COLO829 (cell line): ENCODE measurements at places on chromosomes 3 and 15.

DNA sequence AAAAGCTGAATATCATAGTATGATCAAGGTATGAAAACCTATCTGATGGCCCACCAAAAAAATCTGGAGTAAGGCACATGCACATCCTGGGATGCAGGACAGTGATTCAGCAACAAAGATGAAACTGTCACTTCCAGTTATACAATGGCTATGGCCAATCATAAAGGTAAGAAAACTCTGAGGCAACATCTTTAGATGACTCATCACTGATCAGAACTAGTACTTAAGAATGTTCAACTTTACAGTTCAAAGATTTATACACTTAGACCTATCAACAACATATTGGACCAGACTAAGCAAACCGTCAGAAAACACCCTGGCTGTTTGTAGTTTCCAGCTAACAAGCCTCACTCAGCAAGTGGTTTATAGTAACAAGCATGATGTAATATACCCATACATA is 21.3 kb upstream of the PLCH1 start:
- DNase-seq, result no peak

- no peak for DNase-seq
Measured at GRCh38 chr3:172626021-172626640, 84.7 kb downstream of the NCEH1 start.

- no peak for DNase-seq
Measured at GRCh38 chr15:39207532-39208115, 373.3 kb upstream of the THBS1 start.

- DNase-seq, result peak; percentile 87
Measured at GRCh38 chr3:170584585-170585007, 1.3 kb downstream of the SLC7A14 start.

DNA sequence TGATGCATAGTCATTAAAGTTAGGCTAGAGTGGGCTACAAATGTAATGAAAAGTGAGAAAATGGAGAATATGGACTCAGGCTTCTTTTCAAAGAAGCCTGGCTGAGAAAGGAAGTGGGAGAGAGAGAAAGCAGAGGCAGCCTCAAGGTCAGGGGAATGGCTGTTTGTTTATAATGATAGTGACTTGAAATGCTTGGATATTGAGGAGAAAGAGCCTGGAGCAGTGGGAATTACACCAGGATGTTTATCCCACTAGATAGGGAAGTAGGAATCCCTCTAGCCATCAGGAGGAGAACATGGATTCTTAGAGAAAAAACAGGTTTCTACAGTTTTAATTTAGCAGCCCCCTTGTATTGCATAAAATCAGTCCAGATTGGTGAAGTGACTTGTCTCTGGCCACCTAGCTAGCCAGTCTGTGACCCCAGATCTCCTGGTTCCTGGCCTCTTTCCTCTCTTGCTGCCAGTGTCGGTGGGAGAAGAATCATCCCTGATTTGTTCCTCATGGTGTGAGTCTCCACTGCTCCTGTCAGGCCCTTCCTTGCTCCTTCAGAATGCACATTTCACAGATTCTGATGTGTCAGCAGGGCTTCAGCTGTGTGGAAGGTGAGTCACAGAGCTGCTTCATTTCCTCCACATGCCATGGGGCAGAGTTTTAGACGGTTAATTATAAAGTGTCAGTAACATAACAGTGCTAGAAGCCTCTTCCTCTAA is 32.9 kb downstream of the SEMA6D start:
- DNase-seq, result peak; percentile 6

DNA sequence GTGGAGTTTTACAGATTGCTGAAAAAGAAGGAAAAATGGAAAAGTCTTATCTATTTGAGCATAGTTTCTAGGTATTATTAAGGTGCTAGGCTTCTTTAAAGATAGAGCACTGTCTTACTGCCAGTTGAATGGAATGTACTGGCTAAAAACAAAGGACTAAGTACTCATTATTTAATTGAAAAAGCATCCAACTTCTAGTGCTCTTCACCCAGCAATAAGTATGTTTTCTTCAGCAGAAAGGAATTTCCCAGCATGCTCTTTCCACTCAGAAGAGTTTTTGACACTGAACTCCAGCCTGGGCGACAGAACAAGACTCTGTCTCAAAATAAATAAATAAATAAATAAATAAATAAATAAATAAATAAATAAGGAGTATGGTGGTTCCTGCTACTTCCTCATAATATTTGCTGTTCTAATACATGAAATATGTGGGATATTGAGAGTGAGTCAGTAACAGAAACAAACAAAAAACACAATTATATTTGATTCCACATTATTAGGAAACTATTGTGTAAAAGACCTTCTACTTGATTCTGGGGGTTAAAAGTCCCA is 70.6 kb downstream of the ATP13A4 start:
- DNase-seq, result no peak

DNA sequence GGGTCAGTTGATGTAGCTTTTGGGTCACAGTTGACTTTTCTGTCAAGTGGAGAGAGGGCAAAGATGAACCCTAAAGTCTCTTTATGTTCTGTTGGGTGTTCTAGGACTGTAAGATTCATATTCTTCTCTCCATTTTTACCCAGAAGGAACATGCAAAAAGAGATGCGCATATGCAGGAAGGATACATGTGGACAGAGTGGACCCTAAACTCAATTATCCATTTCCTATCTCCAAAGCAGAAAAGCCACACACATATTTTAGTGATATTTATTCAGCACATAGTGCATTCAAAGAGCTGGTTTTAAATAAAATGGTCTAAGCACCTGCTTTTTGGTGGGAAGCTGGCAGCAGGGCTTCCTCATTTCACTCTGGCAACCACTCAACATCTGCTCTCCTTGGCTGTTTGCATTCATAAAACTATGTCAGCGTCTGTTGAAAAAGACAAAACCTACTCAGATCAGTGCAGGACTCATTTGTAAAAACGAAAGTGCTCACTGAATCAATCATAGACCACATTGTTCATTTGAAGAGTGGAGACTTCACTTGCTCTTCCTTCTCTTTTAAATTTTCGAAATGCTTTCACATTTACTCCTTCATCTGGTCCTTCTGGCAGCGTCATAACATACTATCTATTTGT is 96.6 kb downstream of the SEMA6D start:
- DNase-seq, result no peak

DNA sequence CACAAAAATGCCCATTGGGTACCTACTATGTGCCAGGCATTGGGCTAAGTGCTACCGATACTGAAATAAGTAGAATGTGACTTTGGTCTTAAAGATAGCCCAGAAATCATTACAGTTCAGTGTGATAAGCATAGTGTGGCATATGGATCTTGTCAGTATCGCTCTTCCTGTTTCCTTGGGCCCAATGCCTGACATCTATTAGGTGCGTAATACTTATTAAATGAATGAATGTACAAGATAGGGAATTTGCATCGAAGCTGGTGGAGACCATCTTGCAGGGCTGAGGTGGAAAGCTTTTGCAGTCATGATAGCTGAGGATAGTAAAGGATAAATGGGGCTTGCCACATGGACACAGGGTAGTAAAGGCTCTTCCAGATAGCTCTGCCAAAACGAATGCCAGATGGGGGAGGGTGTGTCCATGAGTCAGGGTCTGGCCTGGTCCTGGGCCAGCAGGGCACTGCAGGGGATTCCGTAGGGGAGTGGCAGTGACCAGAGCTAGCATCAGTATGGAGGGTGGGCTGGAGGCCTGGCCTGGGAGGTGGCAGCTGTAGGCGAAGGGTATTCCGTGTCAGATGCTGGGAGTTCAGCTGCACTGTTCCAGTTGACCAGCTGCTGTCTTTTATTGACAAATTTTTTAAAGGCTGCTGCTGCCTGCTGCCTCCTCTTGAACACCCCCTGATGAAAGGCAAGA is 23.5 kb downstream of the TSEN2 start:
- DNase-seq, result no peak

DNA sequence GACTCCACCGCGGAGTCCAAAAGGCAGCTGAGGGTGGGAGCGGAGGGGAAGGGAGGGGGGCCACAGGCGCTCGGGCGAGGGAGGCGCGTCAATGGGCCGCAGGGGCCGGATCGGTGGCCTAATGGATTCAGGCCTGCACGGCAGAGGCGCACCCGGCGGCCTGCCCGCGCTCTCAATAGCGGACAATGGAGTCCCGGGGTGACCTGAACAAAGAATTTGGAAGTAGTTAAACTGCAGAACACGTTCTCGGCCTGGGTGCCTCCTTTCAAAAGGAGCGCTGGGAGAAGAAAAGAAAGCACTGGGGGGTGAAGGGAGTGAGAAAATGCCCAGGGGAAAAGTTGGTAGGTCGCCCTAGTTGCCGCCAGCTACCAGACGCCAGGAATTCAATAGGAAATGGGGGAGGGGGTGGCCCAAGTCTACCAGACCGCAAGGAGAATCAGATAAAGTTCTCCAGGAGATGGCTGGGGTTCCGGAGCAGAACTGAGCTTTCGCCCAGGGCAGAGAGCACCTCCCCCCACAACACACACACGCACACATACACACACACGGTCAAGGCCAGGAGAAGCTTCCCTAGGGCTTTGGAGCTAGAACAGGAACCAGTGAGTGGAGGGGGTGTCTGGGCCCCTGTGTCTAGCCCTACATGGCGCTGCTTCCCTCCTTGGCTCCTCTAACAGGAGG is 25.8 kb upstream of the POLG start:
- no peak for DNase-seq

- DNase-seq, result no peak
Measured at GRCh38 chr3:69770219-69770618, 31.0 kb downstream of the MITF start.

DNA sequence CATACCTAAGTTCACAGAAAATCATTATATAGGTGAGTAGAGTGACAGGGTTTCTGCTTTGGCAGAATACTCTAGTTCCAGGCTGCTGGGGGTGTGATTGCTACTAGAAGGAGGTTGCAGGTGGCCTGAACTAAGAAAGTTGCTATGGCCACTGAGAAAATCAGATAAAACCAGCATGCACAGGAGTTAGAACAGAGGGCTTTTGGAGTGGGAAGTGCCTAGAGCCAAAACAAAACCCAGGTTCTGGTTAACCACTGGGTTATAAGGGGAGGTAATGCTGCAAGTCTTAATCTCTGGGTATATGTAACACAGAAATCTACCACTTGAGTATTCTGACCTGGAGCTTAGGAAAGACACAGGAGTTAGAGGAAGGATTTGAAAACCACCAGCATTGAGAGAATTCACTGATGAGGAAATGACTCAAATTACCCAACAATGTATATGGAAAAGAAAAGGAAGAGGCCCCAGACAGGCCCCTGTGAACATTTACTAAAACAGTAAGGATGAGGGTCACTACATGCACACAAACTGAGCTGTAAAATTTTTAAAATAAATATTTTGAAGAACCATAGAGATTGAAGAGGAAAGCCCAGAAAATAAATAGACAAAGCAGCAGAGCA is 60.0 kb downstream of the PLOD2 start:
- DNase-seq, result no peak

DNA sequence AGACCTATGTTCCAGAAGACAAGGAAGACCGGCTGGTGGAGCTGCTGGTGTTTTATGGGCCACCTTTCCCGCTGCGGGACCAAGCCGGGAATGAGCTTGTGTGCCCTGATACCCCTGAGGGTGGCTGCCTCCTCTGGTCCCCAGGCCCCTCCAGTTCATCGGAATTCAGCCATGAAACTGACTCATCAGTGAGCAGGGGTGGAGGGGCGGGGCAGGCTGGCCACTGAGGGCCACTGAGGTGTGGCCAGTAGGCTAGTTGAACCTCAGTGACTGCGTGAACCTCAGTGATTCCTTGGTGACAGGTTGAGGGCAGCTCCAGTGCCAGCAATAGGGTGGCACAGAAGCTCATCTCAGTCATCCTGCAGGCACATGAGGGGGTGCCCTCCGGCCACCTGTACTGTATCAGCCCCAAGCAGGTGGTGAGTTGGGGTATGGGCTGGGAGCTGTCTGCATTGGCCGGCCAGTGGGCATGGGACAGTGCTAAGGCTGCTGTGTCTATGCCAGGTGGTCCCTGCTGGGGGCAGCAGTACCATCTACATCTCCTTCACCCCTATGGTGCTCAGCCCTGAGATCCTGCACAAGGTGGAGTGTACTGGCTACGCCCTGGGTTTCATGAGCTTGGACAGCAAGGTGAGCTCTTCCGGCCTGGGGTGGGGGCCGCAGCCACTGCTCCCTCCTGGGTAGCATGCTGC is 20.3 kb downstream of the ACAA1 start:
- DNase-seq, result no peak

DNA sequence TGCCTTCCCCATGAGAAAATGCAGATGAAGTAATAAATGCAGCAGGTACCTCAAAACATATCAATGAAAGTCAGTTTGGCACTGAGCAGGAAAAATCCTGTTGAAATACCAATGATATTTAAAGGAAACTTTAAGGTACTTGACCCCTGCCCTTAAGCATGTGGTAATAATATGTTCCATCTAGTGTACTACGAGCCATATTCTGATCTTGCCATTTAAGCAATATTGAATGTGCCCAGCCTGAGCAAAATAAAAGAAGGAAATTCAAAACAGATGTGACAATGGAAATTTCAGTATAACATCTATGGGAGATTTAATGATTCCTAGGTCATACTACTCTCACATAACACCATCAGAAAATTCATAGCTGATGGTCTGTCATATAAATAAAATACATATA is 191.8 kb upstream of the CGNL1 start:
- no peak for DNase-seq

DNA sequence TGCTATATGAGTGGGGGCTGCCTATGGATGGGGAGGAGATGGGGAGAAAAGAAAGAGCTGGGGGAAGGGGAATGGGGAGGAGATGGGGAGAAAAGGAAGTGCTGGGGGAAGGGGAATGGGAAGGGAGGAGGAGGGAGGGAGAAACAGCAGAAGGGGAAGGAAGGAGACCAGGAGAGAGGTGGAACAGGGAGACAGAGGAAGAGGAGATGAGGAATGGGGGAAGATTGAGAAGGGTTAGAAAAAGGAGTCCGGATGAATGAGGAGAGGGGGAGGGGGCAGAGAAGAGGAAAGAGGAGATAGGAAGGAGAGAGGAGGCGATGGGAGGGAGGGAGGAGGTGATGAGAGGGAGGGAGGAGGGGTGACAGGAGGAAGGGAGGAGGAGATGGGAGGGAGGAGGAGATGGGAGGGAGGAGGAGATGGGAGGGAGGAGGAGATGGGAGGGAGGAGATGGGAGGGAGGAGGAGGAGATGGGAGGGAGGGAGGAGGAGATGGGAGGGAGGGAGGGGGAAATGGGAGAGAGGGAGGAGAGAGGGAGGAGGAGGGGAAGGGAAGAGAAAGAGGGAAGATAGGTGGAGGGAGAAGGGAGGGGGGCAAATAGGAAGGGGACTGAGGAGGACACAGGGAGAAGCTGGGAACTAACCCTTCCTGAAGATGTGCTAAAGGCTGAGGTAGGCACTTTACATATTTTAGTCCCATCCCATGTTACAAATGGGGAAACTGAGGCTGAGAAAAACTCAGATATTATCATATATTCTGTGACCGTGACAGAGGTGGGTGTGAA is 6.6 kb upstream of the BCL2L10 start:
- no peak for DNase-seq

GRCh38 chr3:14869917-14870782 is 51.4 kb downstream of the FGD5 start:
- no peak for DNase-seq
